Cardiac atrium fibroblast (primary cell): ENCODE measurements at places on chromosomes 5 and 9. TPM values are rescaled to one million over a fixed set of nuclear protein-coding genes. Genes with fewer than 3 reads are reported as not detected.

TIMD4 gene
- not detected in 2 replicates for total RNA-seq

FRMPD1 gene
- total RNA-seq = not detected in 2 replicates

OSMR gene
- total RNA-seq = 99.3 and 160 TPM in 2 replicates

CEL gene
- total RNA-seq = 0.16 and 0.36 TPM in 2 replicates

OR1J2 gene
- not detected in 2 replicates for total RNA-seq

ARID3C gene
- 0.72 TPM in 1 of 2 replicates, not detected in the other for total RNA-seq

BAAT gene
- total RNA-seq = 0.16 TPM in 1 of 2 replicates, not detected in the other

TEX48 gene
- total RNA-seq = not detected in 2 replicates

PCDHGA2 gene
- 2.5 and 5.8 TPM in 2 replicates for total RNA-seq

GPR151 gene
- total RNA-seq = not detected in 2 replicates

SLC34A1 gene
- total RNA-seq = not detected in 2 replicates

SURF6 gene
- total RNA-seq = 14.3 and 23.1 TPM in 2 replicates
